ENCODE measurements at places on chromosomes 7 and 10.
A peak's percentile ranks its signal among the peaks of the same experiment; 100 is the strongest.

DNA sequence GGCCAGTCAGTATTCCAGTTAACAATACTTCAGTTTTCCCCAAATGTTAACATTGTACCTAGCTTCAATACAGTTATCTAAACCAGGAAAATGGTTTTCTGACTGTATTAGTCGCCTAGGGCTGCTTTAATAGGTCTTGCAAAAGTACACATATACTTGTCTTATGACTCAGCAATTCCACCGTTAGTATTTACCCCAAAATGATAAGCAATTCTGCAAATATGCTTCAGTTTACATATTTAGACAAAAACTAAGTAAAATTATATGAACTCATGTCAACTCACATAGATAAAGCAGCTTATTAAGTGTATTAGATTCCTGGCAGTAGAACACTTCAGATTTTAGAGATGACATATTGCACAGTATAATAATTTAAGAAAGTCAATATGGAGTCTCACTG is 363.3 kb downstream of the ARL4A start:
- no peak for DNase-seq

GRCh38 chr7:5824297-5824610 is 42.8 kb upstream of the RNF216 start:
- peak; percentile 23 for DNase-seq

GRCh38 chr7:25408012-25408687 is 179.9 kb upstream of the NPVF start:
- DNase-seq, result no peak

- DNase-seq, result no peak
Observed at GRCh38 chr7:94183891-94184290, 179.7 kb upstream of the BET1 start.

GRCh38 chr10:125097409-125098070 is 62.8 kb downstream of the CTBP2 start:
- DNase-seq, result no peak

DNA sequence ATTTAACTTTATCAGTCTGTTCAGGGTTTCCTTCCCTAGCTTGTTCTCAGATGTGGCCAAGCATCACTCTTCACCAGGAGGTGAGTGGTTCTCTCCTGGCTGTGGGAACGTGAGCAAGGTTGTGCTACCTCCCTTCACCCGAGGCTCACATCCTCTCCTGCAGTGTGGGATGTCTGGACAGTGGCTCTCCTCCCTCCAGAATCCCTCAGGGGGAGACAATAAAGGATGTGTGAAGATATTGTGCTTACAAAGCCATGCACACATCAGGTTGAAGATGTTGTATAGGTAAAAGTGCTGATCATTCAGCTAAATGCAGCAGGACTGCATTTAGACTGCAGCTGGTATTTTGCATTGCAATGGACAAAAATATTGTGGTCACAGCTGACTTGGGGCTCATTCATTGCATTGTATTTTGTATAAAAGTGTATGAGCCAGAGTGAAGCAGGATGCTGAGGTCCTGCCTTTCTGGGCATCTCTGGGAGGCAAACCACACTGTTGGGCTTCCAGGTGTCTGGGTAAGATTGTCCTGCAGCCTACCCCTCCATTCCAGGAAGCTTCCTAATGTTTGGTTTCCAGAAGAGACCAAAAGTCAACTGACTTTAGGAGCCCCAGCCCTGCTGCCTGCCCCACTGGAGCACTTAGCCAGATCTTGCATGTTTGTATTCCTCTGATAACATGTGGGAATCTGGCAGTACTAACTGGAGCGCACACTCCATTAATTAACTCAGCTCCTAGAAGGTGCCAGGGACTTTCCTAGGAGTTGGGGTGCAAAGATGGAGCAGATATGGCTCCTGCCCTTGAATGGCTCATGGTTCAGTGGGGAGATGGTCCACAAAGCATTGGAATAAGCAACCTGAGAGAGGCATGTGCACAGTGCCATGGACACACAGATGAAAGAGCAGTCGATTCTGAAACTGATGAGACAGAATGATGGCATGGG is 292.5 kb upstream of the ZNF32 start:
- no peak for DNase-seq

- no peak for DNase-seq
Observed at GRCh38 chr7:66629222-66630062, 761 bp downstream of the KCTD7 start.

- DNase-seq, result no peak
Observed at GRCh38 chr7:24718977-24719491, 38.2 kb downstream of the GSDME start.

GRCh38 chr10:111080224-111080623 is 3.4 kb downstream of the ADRA2A start:
- no peak for DNase-seq

GRCh38 chr10:12508165-12508564 is 158.8 kb downstream of the CAMK1D start:
- DNase-seq, result no peak

GRCh38 chr7:41685684-41686083 is 17.2 kb downstream of the INHBA start:
- no peak for DNase-seq

GRCh38 chr10:82438277-82438676 is 563.3 kb downstream of the NRG3 start:
- no peak for DNase-seq
